ENCODE measurements at places on chromosomes 6 and 20.

DNA sequence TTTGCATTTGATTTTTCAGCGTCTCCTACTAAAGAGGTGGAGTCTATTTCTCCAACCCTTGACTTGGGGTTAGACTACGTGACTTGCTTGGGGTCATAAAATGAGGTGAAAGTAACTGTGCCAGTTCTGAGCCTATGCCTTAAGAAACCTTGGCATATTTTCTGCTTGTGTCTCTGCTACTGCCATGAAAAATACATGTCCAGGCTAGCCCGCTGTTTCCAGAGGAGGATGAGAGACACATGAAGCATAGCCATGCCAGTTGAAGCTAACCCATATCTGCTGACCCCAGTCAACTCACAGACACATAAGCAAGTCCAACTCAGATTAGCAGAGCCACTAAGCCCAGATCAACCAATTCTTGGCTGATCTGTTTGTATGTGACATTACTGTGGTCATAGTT is 38.7 kb downstream of the SCP2D1 start:
- no peak for ATAC-seq

- ATAC-seq, result no peak
Measured at GRCh38 chr6:150345781-150346180, 23.0 kb upstream of the IYD start.

GRCh38 chr20:15176929-15177328 is 839.5 kb upstream of the FLRT3 start:
- no peak for ATAC-seq

DNA sequence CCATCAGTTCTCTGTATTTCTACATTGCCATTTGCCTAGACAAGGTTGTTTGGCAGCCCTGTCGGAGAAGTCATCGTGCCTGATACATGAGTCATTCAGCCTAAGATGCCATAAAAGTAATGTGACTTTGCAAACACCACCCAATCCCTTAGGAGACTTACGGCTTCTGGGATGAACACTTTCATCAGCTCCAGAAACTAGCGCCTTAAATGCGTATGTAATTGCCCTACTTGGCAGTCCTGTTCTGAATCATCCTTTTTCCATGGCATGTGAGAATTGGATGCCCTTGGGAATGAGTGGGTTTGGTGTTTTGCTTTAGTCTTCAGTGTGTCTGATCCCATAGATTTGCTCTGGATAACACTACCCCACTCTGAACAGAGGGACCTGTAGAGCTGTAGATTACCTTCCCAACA is 158.5 kb downstream of the SASH1 start:
- ATAC-seq, result peak; percentile 87

DNA sequence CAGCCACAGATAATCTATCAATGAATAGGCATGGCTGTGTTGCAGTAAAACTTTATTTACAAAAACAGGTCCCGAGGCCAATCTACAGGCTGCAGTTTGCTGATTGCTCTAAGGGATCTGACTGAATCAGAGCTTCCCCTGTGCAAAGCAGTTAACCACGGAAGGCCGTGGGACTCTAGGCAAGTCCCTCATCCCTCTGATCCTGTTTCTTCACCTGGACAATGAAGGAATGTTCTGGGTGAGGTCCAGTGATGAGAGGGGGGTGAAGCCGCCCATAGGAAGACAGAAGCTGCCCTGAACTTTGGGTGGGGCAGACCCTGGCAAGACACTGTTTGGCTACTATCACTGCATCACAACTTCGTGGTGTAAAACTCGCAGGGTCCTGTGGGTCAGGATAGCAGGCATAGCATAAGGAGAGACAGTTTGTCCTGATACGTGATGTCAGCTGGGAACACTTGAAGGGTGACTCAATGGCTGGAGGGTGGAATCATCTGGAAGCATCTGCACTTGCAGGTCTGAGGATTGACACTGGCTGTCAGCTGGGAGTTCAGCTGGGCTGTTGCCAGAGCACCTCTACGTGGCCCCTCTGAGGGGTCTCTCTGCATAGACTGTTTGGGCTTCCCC is 33.3 kb upstream of the TGM2 start:
- no peak for ATAC-seq

DNA sequence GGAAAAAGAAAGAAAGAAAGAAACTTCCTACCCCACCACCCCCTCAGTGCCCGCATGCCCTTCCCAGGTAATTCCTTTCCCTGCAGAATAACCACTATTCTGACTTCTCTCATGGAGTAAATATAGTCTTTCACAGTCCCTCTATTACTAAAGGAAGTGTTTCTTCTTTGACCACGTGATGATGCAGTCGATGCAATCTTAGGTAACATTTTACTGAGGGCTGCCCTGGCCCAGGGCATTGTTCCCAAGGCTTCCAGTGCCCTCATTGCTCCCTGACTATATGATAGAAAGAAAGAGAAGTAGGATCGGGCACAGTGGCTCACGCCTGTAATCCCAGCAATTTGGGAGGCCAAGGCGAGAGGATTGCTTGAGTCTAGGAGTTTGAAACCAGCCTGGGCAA is 29.1 kb downstream of the ARHGAP40 start:
- no peak for ATAC-seq

DNA sequence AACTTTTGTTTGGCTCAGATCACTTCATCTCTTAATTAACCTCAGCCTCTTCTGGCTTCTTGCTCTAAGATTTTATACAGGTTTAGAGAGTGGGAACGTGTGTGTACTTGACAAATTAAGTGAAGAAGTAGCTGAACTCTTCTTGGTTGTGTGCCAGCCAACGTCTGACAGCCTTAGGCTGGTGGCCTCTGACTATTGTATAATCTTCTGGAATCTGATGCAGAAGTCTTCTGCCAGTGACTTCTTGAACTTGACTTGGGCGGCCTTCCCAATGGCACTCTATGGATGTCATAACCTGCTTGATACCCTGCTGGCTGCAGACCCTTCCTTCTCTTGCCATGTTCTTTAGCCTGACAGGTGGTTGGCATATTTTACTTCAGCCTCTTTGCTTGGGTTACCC is 660.5 kb downstream of the DOK5 start:
- ATAC-seq, result no peak

DNA sequence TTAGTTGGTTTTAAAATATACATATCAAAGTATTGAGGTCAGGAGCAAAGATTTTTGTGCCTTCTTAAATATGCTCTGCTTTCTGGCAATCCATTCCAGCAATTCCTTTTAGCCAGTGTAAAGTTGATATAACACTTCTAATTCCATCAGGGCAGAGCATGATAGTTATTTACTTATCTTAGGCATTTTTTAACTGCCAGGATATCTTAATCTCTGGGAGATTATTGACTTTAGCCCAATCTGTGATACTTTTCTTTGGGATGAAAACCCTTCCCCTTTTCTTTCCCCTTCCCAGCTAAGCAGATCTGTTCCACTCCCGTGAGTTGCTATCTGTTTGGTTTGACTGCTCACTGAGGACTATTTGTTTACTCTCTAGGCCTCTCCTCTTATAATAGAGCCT is 168.7 kb upstream of the RSPO3 start:
- no peak for ATAC-seq

DNA sequence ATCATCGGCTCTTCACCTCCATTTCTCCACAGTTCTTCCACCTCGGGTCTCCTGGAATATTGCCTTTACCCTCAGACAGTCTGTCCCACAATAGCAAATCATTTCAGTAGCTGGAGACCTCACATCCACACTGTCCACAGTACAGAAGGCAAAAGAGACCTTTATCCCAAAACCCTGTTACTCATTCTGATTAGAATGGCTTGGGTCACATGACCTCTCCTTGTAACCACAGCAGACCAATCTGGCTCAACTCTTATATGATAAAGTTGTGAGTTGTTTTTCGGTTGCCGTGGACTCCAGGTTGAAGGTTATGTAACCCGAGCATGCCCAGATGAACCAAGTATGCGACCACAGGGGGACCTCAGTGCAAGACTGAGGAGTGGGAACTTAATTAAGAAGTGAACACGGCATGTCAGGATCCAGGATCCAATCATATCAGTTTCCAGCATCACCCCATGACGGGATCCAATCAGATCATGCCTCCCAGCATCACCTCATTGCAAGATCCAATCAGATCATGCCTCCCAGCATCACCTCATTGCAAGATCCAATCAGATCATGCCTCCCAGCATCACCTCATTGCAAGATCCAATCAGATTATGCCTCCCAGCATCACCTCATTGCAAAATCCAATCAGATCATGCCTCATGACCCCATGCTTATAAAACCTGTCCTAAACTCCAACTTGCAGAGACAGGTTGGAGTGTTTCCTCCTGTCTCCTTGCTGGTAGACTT is 68.7 kb downstream of the LY86 start:
- ATAC-seq, result no peak
